ENCODE measurements at places on chromosomes 5 and 9.

DNA sequence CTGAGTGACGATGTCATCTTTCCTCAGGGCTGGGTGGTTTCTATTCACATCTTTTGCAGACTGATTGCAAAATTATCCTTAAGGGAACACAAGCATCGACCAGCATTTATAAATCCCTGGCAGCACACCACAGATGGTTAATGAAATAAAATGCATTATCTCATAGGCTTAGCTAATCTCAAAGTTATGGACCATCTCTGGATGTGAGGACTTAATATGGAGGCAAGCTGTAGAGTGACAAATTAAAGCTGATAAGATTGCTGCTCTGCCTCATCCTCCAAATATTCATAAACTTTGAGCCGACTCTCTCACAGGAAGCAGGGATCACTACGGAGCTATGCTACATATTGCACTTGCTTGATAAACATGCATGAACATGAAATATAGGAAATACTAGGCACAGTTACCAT, 663.2 kb upstream of the RGMB start:
- no peak for DNase-seq

DNA sequence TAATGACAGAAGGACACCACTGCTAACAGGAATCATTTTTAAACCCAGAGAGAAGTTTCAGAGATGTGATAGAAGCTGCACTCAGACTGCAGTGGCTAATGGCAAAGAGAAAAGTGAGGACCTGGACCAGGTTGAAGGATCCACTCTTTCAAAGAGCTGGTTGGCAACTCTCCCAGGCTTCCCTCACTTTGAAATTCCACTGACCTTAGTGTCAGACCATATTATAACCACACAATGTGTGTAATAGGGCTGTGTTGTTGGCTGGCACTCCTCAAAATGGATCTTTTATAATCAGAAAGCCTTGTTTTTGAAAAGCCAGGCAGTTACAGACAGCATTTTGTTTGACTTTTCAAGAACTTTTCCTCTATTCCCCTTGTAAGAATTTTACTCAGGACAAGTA, 280.7 kb downstream of the PRELID2 start:
- no peak for DNase-seq

DNA sequence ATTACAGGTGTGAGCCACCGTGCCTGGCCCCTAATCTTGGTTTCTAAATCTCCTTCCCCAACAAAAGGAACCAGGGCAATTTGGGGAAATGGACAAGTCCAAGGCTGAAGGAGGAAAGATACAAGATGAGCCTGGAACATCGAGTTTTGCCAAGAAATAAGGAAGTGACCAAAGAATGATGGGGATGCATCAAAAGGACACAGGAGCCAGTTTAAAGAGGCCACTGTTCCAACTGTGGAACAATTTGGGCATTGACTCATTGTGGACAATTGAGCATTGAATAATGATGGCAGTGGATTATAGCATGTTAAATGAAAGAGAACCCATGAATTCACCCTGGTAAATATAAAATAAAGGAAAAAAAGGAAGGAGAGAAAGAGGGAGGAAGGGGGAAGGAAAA, 47.5 kb downstream of the DUSP1 start:
- DNase-seq = no peak

DNA sequence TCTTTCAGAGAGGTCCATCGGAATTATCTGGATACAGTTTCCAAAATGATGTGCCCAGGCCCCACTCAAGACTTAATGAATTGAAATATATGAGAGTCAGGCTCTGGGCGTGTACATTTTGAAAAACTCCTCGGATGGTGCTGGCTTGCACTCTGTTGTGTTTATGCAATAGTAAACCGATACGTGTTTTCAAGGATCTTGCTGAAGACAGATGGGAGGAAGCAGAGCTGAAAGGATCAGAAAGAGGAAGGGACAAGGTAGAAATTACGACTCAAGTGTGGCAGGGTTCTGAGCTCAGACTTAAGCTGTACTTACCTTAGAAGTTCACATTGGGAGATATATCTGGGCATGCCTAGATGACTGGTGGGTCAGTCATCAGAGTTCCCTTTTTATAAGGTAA, 13.7 kb upstream of the STOM start:
- no peak for DNase-seq

- no peak for DNase-seq
These were observed 20.9 kb upstream of the PLIN2 start for GRCh38 chr9:19148187-19148586.

DNA sequence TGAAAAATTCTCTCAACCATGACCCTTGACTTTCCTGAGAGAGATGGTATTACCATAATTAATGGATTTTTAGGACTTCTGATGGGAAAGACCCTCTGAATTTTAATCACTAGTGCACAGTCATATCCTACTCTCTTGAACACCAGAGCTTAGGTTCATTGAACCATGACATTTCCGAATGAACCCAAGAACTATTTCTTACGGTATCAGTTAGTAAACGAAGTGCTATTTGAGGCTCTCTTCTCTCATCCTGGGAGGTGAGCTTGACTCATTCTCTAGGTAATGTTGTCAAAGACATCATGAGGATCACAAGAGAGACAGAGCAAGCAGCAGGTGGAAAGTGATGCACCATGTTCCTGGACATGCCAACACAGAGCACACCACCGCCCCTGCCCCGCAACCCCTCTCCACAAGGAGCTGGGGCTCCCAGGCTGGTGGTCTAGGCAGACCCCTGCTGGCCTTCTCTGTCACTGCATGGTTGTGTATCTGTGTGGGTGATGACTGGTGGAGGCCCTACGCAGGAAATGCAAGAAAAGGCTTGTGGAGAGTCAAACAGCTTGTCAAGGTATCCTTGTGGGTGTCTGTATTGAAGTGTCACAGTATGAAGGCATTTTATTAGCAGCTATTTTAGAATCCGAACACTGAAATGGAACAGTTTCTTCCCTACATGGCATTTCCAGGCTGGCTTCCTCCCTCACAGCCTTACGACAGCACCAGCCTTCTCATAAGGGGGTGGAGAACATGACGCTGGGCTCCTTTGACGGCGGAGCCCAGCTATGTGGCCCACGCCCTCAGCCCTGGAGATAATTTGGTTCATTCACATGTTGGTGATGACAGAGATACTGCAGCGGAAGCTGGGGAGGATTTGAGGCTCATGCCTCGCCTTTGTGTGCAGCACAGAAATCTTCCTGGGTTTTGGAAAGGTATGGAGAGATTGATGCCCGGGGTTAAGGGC, 297.6 kb downstream of the NTRK2 start:
- DNase-seq = no peak

DNA sequence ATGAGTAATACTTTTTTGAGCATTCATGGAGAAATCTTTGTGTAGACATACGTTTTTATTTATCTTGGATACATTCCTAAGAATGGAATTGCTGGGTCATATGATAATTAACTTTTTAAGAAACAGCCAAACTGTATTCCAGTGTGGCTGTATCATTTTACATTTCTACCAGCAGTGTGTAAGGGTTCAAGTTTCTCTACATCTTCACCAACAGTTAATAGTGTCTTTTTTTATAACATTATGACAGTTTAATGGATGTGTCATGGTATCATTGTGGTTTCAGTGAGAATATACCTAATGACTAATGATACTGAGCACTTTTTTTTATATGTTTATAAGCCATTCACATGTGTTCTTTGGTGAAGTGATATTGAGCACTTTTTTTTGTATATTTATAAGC, 52.4 kb downstream of the NIPBL start:
- no peak for DNase-seq

DNA sequence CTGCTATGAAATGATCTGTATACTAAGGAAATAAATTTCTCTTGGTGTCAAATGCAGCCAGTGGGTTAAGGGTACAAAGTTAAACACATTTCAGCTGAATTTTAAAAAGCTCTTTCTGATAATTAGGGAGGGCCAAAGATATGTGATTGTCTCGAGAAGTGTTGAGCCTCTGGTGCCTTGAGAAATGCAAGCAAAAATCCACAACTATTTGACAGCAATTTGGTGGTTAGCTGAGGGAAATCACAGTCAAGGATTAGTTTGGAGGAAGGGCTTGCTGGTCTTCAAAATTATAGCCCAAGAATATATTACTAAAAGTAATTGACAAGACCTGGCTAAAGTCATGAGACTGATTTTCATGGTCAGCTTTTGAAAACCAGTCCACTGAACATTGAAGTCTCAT, 255.7 kb upstream of the PPP1R2B start:
- DNase-seq = no peak

- no peak for DNase-seq
These were observed 351.5 kb upstream of the KCNN2 start for GRCh38 chr5:114010362-114010761.

- no peak for DNase-seq
These were observed at the start of gene SLC46A2 for GRCh38 chr9:112890106-112891081. Gene SLC46A2, minus strand, starts transcription at chr9:112890876. Its CDS starts 195 bp downstream, at chr9:112890681.

DNA sequence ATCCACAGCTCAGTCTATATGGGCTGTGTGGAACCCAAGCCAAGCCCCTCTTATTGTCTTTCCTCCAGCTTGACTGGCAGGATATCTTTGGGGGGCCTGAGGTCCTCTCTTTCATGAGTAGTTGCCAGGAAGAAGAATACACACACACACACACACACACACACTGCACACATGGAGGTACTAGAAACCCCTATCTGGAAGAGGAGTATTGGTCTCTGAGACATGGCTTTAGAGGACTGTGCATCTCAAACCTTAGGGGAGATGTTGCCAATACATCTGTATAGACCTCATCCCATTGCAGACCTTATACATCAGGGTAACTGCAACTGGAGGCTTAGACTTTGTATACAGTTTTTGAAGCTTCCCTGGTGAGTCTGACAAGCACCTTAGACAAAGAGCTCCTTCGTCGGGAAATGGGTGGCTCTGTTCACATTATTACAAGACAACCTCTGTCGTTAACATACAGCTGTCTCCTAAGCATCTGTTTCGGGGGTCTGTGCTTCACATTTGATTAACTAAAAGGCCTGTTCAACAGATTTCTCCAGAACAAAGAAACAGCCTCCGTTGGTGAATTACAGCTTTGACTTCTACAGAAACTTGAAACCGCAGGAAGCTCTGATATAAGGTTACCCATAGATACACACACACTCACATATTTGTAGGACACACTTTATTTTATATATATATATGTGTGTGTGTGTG, 5.5 kb upstream of the ENTREP1 start:
- DNase-seq = no peak

DNA sequence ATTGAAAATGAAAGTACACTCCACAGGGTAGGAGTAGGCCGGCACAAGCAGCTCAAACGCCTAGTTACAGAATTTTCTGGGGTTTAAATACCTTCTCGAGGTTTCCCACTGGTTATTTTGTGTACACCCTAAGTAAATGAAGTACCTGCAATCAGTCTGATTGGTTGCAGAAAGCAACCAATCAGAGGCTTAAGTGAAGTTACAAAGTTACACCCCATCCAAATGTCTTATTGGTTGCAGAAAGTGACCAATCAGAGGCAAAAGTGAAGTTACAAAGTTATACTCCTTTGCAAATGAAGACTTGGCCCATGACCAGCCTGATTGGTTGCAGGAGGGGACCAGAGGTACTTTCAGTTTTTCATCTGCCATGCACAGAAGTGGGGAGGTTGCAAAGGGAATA, 33.2 kb upstream of the ERAP2 start:
- DNase-seq = no peak

DNA sequence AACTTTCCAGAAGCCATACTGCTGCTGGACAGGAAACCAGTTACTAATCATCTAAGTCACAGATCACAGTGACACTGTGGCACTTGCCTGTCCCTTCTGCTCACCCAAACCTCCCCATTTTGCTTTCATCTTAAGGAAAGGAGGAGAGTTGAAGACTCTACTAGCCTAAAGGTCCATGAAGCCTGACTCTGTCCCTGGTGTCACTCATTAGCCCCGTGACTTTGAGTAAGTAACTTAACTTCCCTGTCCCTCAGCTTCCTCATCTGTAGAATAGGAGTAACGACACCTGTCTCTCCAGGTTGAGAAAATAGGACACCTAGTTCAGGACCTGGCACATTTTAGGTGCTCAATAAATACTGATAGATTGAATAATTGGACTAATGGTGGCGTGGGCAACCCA, 536 bp upstream of the SLC6A7 start:
- DNase-seq = no peak

- no peak for DNase-seq
These were observed 288.5 kb downstream of the ZNF608 start for GRCh38 chr5:124457901-124458300.

DNA sequence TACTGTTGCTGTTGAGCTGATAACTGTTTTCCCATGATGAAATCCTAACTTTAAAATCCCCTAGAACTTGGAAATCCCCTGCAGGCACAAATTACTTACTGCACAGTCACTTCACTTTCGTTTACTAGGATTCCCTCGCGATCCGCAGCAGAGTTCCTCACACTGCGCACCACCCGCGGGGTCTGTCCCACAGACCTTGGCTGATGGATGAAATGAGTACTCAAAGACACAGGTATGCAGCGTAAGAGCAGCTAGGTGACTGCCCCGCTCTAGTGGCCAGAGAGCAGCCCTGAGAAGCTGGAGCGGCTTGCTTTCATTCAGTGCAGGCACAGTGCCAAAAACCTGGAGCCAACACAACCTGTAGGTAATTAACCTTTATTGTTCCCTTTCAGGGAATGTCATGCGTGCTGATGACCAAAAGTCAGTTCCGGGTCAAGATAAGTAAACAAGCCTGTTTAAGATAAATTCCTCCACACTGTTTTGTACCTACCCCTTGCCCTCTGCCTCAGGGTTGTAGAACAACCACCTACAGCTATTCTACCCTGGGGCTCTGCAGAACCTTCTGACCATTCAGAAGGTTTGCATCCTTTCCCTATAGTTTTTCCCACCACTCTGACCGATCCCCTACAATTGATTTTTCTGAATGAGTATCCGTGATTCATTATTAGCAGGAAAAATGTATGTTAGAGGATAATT, 191.2 kb downstream of the CDH9 start:
- no peak for DNase-seq

- DNase-seq = no peak
These were observed 57.6 kb downstream of the FOXD1 start for GRCh38 chr5:73390972-73391371.

- no peak for DNase-seq
These were observed 277.1 kb downstream of the NR3C1 start for GRCh38 chr5:143126174-143127019.

GRCh38 chr9:16100537-16101091, 547.8 kb downstream of the CCDC171 start:
- no peak for DNase-seq

- DNase-seq = no peak
These were observed 39.4 kb downstream of the TNFAIP8 start for GRCh38 chr5:119395080-119395836.
